ENCODE measurements at places on chromosomes 1 and 21.
A peak's percentile ranks its signal among the peaks of the same experiment; 100 is the strongest.

GRCh38 chr1:7698641-7699040 lies 72.5 kb upstream of the VAMP3 start:
- DNase-seq = no peak

DNA sequence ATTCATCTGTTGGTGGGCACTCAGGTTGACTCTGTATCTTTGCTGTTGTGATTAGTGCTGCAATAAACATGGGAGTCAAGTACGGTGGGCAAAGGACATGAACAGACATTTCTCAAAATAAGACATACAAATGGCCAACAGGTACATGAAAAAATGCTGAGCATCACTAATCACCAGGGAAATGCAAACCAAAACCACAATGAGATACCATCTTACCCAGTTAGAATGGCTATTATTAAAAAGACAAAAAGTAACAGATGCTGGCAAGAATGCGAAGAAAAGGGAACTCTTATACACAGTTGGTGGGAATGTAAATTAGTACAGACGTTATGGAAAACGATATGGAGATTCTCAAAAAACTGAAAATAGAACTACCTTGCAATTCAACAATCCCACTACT lies 98.9 kb downstream of the TMEM53 start:
- DNase-seq = no peak

- peak; percentile 98 for DNase-seq
Observed at GRCh38 chr1:226662642-226663326, 76.3 kb downstream of the ITPKB start.

GRCh38 chr1:154747740-154748404 lies 122.2 kb downstream of the KCNN3 start:
- no peak for DNase-seq

- DNase-seq = no peak
Observed at GRCh38 chr1:51295926-51296325, 34.4 kb downstream of the TTC39A start.

- peak; percentile 90 for DNase-seq
Observed at GRCh38 chr1:146012703-146013558, 8.6 kb downstream of the HJV start.

DNA sequence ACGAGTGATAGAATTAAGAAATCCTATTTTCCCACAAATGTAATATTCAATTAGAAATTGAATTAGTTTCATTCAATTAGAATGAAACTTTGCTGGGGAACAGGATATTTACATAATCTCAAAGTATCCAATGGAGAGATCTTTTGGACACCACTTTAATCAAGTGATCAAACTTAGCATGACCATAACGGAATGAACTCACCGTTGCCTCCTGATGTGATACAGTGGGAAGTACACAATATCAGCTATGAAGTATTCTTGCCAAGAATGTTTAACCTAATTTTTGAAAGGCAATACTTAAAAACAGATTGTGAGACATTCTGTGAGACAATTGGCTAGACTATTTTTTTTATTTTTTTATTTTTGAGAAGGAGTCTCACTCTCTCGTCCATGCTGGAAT lies 16.6 kb downstream of the CDKN2C start:
- DNase-seq = no peak

DNA sequence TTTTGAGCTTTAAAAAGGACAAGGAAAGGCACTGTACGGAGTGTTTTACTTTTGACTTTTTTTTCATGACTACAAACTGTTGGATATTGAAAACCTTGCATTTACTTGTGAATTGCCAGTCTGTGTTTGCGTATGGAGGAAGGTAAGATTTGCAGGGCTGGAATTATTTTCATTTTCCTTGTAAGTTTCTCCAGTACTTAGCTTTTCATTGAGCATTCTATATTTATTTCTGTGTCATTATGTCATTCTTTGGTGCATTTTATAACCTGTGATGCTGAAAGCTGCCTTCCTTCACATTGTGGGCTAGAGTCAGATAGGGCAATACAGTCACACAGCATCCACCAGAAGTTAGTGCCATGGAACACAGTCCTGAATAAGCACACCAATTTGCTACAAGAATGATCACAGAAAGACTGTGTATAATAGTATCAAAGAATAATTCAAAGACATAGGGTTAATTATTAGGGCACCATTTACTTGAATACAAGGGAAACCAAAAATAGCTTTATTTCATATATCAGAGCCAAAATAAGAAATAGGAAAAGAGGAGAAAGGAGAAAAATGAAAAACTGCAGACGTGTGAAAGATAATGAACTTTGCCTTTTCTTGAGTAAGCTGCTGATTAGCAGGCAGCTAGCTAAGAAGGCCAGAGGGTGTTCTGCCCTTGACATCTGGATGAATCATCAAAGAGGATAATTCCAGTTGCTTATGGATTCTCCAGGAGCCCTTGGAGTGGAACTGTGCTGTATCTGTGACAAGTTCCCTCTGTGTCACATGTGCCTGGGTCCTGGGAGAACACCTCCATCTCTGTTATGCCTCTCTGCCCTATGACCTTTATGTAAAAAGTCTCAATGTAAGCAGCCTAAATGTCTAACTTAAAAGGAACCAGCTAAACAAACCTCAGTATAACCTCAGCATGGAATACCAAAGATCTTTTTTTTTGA lies 8.0 kb upstream of the FAM20B start:
- DNase-seq = no peak

- no peak for DNase-seq
Observed at GRCh38 chr1:25985670-25986069, 12.2 kb downstream of the PAFAH2 start.

DNA sequence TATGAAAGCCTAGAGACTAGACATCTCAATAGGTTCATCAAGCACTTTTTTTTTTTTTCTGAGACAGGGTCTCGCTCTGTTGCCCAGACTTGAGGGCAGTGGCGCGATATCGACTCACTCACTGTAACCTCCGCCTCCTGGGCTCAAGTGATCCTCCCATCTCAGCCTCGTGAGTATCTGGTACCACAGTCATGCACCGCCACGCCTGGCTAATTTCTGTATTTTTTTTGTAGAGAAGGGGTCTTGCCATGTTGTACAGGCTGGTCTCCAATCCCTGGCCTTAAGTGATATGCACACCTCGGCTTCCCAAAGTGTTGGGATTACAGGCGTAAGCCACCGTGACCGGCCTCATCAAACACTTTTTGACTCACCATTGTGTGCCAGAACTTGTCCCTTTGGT lies 613 bp upstream of the GPATCH4 start:
- DNase-seq = no peak

DNA sequence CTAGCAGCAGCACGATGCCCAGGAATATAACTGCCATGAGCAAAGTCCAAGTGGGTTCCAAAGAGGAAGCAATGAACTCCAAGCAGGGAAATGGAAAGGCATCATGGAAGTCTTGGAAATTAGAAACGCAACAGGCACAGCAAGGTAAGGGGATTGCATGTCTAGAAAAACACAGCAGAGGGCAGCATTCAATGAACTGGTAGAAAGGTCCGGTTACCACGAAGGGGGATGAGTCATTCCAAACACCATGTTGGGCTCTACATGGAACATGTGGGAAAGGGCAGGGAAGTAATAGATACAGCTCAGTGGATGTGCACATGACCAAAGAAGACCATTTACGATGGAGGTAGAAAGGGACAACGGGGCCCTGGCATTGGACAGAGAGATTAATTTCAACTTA lies 36.4 kb downstream of the RXRG start:
- DNase-seq = peak; percentile 59
